ENCODE measurements at places on chromosomes 12 and 14.

- peak; percentile 8 for DNase-seq
These were observed 354.3 kb upstream of the FAR2 start for GRCh38 chr12:28794786-28795185.

GRCh38 chr12:53972152-53972702 is 699 bp upstream of the HOXC11 start:
- peak; percentile 70 for DNase-seq

- no peak for DNase-seq
These were observed 627 bp downstream of the TESC start for GRCh38 chr12:117098361-117099217.

DNA sequence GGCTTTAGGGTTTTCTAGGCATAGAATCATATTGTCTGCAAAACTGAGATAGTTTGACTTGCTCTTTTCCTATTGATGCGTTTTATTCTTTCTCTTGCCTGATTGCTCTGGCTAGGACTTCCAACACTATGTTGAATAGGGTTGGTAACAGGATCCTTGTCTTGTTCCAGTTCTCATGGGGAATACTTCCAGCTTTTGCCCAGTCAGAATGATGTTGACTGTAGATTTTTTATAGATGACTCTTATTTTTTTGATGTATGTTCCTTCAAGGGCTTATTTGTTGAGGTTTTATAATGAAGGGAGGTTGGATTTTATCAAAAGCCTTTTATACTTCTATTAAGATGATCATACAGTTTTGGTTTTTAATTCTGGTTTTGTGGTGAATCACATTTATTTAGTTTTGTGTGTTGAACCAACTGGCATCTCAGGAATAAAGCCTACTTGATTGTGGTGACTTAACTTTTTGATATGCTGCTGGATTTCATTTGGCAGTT is 478.2 kb downstream of the TMEM117 start:
- DNase-seq, result no peak

DNA sequence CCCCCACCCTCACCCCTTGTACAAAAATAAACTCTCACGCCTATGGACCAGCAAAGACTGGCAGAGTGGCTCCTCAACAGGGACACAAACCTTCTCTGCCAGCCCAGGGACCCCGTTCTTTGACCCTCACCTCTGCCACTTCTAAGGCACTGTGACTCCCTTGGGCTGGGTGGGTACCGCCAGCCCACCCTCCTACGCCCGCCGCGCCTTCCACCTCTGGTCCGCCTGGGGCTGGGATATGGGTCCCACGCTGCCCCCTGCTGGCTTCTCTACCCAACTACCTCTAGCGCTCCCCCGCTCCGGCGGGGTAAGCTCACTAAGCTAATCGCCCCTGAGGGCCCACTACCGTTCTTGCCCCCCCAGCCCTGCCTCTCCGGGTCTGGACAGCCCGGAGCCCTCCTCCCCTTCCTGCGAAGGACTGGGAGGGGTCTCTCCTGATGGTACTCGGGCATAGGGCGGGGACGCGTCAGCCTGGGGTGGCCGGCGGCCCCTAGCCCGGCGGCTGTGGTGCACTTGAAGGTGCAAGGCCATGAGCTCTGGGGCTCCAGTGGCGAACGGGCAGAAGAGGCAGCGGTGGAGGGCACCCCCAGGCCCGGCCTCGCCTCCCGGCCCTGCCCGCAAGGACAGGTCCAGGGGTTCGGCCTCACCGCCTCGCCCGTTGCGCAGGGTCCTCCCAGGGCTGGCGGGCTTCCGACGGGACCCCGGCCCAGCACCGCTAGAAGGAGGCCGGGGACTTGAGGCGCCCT is 8.1 kb downstream of the ZNF219 start:
- no peak for DNase-seq

GRCh38 chr12:1911598-1912575 is 6.6 kb downstream of the CACNA2D4 start:
- DNase-seq, result no peak

Measured in GM23248 (cell line).